Astrocyte of the spinal cord (primary cell): ENCODE measurements at places on chromosomes 1 and 21.

GRCh38 chr1:199522936-199523335, 504.6 kb upstream of the NR5A2 start:
- peak; percentile 6 for DNase-seq

- no peak for DNase-seq
Observed at GRCh38 chr1:112937495-112937894, 18.5 kb downstream of the SLC16A1 start.

- DNase-seq, result no peak
Observed at GRCh38 chr1:202113690-202114300, 8.9 kb upstream of the GPR37L1 start.

- DNase-seq, result no peak
Observed at GRCh38 chr1:22755641-22756040, 45.0 kb downstream of the EPHB2 start.
